ENCODE measurements at places on chromosomes 3 and 15.

DNA sequence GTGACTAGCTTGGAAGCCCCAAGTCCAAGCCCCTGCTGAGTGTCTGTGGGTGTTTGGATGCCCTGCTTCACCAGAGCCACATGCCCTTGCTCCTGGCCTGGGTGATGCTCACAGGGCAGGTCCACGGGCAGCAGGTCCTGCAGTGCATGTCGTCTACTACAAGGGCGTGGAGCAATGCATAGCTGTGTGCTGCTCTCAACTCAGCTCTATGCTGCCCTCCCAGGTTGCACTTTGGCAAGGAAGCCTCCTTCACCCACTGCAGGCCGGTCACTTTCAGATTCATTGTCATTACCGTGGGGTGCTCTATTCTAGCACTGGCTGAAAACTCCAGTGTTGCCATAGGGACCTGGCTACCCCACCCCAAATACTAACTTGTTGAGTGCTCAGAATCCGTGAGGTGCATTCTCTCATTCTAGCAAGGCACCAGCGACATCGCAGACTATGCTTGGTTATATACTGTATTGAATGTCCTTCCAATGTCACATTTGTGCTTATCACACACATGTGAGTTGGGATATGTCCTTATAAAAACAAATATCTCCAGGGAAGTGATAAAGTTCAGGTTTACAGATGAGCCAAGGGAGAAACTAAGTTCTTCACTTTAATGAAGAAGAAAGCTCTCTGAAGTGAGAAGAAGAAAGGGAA lies 51.8 kb downstream of the GRAMD1C start:
- H3K27ac ChIP-seq: no peak overlapping the region
- no peak overlapping the region for H3K4me3 ChIP-seq
- no peaks in the 10 kb centered on the region for H3K4me1 ChIP-seq
- no peaks in the 10 kb centered on the region for H3K36me3 ChIP-seq

- no peak for DNase-seq
- H3K36me3 ChIP-seq: no peaks in the 10 kb centered on the region
- H3K27ac ChIP-seq: peak overlapping the region; percentile 83
- no peak overlapping the region for H3K4me3 ChIP-seq
- H3K27me3 ChIP-seq: no peaks in the 10 kb centered on the region
Measured at GRCh38 chr3:15299036-15299435, 33.4 kb downstream of the SH3BP5 start.

- peak overlapping the region; percentile 24 for H3K27ac ChIP-seq
- no peaks in the 10 kb centered on the region for H3K4me1 ChIP-seq
Measured at GRCh38 chr15:48800811-48801455, 9.9 kb downstream of the CEP152 start.

DNA sequence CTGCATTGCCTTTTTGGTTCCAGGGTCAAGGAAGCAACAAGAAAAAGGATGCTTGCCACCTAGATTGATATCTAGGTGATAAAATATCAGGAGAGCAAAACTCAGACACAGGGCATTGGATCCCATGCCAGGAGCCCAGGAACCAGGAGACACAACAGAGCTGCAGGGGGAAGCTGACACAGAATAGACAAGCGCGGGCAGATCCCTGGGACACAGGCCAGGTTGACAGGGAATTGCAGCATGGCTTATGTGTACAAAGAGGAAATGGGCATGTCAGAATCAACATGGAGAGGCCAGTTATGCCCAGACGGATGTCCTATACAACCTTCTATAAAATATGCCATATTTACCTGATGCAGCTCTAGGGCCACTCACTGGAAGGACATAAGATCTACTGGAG lies 84.2 kb downstream of the SEMA6D start:
- no peaks in the 10 kb centered on the region for H3K36me3 ChIP-seq
- no peaks in the 10 kb centered on the region for H3K27me3 ChIP-seq
- DNase-seq: no peak
- no peak overlapping the region for H3K27ac ChIP-seq

DNA sequence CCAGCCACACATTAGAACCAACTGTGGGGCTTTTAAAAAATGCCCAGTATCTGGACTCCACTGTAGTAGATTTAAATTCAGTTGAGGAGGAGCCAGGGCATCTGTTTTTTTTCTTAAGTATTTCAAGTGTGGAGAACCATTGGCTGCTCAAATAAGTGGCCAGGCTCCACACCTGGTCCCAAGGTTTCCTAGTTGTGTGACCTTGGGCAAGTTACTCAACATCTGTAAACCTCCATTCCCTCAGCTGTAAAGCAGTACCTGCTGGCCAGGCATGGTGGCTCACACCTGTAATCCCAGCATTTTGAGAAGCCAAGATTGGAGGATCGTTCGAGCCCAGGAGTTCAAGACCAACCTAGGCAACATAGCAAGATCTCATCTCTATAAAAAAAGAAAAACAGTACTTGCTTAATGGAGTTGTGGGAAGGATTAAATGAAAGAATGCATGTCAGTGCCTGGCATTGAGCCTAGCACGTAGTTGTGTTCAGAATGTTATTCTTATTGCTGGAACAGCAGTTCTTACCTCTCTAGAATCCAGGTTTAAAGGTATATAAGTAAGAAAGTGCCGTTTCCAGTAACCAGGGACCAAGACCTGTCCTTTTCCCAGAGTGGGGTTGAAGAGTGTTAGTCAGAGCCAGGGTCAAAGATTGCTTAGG lies 2.0 kb downstream of the PPP1R14D start:
- DNase-seq: no peak
- no peaks in the 10 kb centered on the region for H3K27me3 ChIP-seq
- H3K4me3 ChIP-seq: no peak overlapping the region
- no peaks in the 10 kb centered on the region for H3K4me1 ChIP-seq
- no peaks in the 10 kb centered on the region for H3K36me3 ChIP-seq

DNA sequence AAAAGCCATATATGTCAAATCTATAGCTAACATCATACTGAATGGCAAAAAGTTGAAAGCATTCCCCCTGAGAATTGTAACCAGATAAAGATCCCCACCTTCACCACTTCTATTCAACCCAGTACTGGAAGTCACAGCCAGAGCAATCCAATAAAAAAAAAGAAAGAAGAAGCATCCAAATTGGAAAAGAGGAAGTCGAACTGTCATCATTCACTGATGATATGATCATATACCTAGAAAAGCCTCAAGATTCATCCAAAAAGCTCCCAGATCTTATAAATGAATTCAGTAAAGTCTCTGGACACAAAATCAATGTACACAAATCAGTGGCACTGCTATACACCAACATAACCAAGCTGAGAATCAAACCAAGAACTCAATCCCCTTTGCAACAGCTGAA lies 97.4 kb downstream of the CBLB start:
- H3K27me3 ChIP-seq: no peaks in the 10 kb centered on the region
- no peak overlapping the region for H3K4me3 ChIP-seq
- DNase-seq: no peak
- H3K27ac ChIP-seq: no peak overlapping the region

- no peaks in the 10 kb centered on the region for H3K27me3 ChIP-seq
- H3K4me1 ChIP-seq: no peaks in the 10 kb centered on the region
- DNase-seq: no peak
- H3K36me3 ChIP-seq: no peaks in the 10 kb centered on the region
- no peak overlapping the region for H3K27ac ChIP-seq
Measured at GRCh38 chr3:57855281-57855680, 99.2 kb downstream of the SLMAP start.

All from uterus (tissue), 4 donors.